ENCODE measurements at places on chromosomes 4 and X.
A peak's percentile ranks its signal among the peaks of the same experiment; 100 is the strongest.

GRCh38 chr4:36303426-36304137 is 22.2 kb downstream of the DTHD1 start:
- DNase-seq = peak; percentile 67

GRCh38 chr4:103097112-103097511 is 2.5 kb downstream of the BDH2 start:
- no peak for DNase-seq

GRCh38 chr4:188876881-188877280 is 737.6 kb downstream of the TRIML1 start:
- DNase-seq = no peak

DNA sequence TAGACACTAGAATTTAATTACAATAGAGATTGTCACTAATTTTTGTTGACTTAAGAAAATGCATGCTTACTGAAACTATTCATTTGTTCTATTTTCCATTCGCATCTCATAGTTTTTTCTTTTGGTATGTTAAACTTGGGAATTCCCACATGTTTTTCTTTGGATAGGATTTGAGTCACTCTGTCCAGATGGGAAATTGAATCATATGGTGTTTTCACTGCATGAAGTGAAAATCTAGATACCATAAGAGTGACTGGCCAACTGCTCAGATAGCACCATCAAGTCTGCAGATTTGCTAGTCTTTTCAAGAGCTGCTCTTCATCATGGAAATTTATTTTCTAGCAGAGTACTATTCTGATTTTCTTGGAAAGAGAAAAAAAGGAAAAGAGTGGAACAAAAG is 172.6 kb downstream of the FAM47B start:
- DNase-seq = no peak

DNA sequence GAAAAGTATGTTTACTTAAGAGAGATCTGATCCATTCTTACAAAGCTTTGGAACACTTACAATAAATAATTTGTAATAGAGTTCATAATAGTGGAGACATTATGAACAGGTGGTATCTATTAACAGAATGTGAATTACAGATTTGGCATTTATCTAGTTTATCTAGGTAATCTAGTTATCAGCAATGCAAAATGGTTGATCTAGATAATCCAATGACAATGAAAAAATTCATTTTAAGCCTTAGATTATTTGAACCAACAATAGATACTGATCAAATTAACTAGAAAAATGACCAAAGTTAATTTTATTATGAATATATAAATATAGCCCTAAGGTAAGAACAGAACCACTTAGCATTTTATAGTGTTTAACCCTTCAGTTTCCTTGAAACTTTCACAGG is 10.4 kb upstream of the NSUN7 start:
- no peak for DNase-seq

- no peak for DNase-seq
Observed at GRCh38 chr4:2318885-2319284, 57.0 kb upstream of the MXD4 start.

DNA sequence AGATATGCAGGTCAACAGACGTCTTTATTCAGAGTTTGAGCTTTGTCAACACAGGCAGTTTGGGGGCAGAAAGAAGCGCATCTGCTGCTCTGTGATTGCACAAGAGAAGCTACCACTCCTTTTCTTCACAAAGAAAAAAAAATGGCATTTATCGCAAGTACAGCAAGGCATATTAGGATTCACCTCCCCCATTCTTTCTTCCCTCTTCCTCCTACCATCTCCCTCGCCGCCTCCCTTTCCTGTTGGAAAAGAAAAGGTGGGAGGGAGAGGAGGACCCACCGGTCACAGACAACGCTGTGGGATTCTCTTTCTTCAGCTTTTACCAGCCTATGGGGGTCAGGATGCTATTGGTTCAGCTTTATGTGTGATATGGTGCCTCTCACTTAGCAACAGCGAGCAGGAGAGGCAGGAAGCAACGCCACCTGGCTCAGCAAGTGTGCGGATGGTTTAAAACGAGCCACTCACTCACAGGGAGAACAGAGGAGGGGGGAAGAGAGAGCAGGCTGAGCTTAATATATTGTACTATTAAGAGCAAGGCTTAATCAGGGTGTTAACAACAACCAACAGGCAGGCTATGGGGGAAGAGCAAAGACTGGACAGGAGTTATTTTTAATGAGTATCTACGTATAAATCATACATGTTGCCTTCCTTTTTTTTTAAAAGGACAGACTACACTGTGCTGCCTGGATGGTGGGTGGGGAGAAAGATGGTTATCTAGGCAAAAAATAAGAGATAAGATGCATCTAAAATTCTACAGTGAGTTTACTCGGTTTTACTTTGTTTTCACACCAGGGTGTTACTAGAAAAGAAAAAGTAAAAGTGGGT is 104.7 kb downstream of the MAML3 start:
- DNase-seq = peak; percentile 85

DNA sequence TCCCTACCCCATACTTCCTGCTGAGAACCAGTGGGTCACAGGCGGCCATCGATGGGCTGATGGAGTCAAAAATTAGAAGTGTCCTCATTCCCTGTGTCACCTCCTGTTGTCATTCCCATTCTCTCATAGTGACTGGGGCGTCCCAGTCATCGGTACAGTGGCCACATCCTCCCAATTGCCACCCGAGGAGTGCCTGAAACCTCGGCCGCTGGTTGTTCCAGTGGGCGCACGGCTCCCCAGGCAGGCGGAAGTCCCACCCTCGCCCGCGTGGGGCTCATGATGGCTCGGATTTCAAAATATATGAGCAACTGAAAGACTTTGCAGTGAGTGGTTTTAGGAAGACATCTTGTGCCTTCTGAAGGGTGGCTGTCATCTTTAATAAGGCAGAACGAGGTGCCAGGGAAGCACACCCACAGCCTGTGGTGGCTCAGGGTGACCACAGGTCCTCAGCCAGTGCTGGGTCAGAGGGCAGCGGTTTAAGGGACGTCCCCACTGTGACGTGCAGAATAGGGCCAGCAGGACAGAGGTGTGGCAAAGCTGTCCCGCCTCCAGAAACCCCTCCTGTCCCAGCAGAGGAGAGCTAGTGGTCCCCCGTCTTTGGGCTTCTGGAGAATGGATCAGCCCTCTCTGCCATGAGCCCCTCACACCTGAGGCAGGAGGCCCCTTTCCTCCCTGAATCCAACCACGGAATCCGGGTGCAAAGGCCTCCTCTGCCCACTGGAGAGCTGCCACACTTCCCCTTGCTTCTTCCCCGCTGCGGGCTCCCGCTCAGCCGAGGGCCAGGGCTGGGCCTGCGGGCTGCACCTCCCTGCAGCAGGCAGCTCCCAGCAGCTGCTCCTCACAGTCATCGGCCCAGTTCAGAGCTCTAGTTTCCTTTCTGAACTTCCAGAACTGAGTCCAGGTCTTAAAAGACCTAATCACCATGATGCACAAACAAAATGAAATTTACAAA is 90.4 kb downstream of the ABLIM2 start:
- no peak for DNase-seq

GRCh38 chrX:126985981-126986380 is 166.5 kb downstream of the PRR32 start:
- no peak for DNase-seq

DNA sequence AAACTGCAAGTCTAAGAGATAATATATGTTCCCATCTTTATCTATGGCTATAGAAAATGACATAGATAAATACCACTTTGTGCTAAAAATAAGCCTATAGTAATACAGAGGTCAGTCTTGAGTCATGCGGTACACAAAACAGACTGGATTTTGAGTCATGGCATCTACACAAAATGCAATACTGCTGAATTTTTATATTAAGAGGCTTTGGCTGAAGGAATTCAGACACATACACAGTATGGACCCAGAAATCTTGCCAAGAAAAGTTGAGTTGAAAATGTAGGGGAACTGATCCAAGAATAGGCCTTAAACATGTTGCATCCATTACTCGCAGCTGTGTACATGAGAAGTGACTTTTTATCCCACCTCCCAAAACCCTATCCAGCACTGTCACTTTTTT is 184.4 kb downstream of the TENM3 start:
- no peak for DNase-seq

DNA sequence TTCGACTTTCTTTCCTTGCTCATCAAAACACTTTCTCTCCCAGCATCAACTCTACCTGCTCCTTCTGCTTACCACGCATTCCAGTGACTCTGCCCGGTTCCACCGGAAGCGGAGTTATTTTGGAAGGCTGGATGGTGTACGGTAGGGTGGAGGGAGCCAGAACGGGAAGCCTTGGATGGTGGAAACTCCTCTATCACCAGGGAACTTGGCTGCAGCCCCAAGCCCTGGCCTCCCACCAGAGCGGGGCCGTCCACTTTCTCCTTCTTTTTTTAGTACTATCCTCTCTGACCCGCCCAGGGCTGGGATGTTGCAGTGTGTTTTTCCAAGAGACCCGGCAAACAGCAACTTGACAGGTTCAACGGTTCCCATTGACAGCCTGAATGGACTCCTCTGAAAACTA is 27.6 kb downstream of the ADGRG2 start:
- DNase-seq = no peak

GRCh38 chr4:48079972-48080391 is 54.1 kb downstream of the TXK start:
- DNase-seq = peak; percentile 18

GRCh38 chr4:188780686-188781085 is 641.4 kb downstream of the TRIML1 start:
- no peak for DNase-seq

DNA sequence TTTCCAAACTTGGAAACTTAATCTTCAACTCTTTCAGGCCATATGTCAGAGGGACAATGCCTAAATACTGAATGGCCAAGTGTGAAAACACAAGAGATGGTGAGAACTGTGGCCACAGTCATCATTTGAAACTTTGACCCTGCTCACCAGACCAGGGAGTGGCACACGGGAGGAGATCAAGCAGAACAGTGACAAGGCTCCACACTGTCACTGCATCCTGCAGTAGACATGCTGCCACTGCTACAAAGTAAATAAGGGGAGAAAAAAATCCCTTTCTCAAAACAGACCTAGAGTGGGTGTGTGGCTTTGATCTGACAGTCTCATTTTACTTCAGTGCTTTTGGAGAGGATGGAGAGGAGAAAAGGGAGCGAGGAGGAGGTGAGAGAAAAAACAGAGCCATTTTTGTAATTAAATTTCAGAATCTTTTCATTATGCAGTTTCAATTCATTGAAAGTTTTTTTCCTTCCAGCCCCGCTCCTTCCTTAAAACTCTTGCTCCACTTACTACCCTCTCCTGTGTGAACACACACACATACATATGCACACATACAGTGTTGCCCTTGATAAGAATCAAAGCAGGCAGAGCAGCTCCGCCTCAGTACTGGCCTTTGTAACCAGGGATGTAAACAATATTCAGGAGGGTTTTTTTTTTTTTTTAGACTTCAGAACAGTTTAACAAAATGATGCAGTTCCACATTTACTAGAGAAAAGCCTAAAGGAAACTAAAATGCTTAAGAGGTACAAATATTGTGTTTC is 34.4 kb downstream of the NEXMIF start:
- no peak for DNase-seq

GRCh38 chr4:24831637-24832036 is 36.3 kb downstream of the SOD3 start:
- DNase-seq = no peak

GRCh38 chr4:156545003-156545785 is 426.4 kb downstream of the PDGFC start:
- DNase-seq = no peak

DNA sequence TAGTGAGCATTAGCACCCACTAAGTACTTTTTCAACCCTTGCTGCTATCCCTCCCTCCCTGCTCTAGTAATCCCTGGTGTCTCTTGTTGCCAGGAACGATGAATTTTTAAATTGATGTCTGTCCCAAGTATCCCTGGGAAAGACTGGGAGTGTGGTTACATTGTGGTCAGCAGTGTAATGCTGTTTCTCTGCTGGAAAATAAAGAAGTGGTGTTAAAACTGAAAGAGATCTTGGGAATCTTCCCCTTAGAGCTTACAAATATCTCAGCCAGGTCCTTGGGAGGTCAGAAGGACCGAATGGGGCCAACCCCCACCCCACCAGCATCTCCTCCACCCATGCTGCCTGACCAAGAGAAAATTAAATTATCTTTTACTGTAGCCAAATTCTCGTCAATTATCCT is 174.5 kb upstream of the MXRA5 start:
- no peak for DNase-seq

- no peak for DNase-seq
Observed at GRCh38 chr4:38534344-38535045, 129.5 kb upstream of the KLF3 start.

DNA sequence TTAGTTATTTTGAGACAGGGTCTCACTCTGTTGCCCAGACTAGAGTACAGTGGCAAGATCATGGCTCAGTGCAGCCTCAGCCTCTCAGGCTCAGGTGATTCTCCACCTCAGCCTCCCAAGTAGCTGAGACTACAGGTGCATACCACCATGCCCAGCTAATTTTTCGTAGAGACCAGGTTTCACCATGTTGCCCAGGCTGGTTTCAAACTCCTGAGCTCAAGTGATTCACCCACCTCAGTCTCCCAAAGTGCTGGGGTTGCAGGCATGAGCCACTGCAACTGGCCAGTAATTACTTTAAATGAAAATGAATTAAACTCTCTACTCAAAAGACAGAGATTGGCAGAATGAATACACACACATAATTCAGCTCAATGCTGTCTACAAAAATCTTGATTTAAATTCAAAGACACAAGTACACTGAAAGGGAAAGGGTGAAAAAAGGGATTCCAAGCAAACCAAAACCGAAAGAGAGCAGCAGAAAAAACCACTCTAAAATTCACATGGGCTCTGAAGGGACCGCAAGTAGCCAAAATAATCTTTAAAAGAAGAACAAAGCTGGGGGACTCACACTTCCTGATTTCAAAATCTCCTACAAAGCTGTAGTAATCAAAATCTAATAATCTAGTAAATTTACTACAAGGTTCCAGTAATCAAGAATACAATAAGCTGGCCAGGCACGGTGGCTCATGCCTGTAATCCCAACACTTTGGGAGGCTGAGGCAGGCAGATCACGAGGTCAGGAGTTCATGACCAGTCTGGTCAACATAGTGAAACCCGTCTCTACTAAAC is 11.8 kb upstream of the SPON2 start:
- peak; percentile 74 for DNase-seq

GRCh38 chr4:27005501-27005900 is 144.9 kb downstream of the STIM2 start:
- no peak for DNase-seq

DNA sequence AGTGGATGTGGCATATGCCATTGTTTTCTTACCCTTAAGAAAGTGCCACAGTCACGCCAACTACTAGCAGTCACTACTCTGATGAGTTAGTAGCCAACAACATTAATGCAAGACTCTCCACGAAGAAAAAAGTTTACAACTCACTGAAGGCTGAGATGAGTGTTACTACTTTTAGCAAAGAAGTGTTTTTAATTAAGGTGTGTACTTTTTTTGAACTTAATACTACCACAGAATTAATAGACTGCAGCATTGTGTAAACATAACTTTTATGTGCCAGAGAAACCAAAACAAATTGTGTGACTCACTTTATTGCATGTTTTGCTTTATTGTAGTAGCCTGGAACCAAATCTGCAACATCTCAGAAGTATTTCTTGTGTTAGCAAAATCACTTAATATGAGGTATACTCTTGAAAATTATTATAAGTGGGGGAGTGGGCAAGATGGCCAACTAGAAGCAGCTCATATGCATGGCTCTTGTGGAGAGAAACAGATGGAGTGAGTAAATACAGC is 2.2 kb upstream of the UGT2B4 start:
- DNase-seq = no peak
